ENCODE measurements at places on chromosomes 3 and 15.

- no peak for DNase-seq
Measured at GRCh38 chr3:99269606-99270351, 368.3 kb upstream of the DCBLD2 start.

DNA sequence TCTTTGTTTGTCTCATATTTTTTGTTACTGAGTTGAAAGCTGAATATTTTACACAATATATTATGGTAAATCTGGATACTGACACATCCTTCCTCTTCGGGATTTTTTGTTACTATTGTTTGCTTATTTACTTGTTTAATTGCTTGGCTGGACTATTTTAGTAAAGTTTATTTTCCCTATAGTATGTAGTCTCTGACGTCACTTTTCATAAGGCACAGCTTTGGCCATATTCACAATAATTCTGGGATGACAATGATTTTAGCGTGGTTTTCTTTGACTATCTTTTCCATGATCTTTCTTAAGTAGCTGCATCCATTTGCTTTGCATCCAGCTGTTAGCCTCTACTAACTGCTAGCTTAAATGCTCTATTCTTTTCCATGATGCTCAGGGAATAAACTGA is 552.4 kb downstream of the VGLL3 start:
- DNase-seq: no peak

DNA sequence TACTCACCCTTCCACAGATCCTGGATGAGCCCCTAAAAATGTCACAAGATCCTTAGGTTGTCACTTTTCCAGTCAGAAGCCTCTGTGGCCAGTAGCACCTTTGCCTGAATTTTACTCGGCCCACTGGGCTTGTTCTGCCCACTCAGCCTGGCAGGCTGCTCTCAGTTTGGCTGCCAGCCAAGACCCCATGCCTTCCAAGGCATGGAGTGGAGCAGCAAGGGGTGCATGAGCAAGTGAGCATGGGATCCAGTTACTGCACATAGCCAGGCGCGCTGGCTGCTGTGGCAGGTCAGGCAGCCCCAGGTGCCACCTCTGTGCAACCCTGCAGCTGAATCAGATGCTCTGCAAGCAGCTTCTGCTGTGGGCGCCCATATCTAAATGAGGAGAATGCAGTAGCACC is 79.3 kb downstream of the CGGBP1 start:
- no peak for DNase-seq

- DNase-seq: no peak
Measured at GRCh38 chr3:122430371-122430770, 14.5 kb upstream of the WDR5B start.

- no peak for DNase-seq
Measured at GRCh38 chr15:63044077-63044644, 1.6 kb downstream of the TPM1 start.

DNA sequence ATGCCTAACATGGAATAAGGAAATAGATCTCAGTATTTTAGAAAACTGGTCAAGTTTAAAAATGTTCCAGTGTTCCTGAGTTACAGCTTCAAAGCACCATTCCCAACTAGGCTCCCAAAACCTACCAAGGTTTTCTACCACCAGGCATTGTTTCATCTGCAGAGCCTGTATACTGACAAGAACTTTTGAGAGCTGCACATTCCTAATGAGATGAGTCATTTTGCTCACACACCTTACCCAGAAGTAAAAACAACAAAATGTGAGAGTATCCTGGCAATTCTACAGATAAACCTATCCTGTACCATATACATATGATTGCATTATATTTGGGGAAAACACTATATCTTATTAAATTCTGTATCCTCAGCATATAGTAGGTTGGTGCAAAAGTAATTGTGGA is 90.7 kb downstream of the ATP8B4 start:
- no peak for DNase-seq

DNA sequence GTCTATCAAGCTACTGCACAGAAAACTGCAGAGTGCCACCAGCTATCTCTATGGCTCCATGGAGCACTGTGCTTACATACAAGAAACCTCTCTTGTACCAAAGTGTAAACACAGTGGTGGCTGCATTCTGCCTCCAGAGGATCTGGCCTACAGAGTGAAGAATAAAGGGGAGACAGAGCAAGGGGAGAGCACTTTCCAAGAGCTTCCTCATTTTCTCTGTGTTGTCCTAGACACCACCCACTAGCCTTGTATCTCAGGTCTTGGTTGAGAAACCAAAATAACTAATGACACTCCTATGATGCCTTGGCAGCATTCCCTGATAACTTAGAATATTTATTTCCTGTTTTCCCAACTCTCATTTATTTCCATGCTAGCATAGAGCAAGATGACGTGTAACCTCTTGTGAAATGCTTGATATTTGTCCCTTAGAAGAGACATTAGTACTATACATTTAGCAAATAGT is 56.9 kb upstream of the PHLDB2 start:
- DNase-seq: no peak

DNA sequence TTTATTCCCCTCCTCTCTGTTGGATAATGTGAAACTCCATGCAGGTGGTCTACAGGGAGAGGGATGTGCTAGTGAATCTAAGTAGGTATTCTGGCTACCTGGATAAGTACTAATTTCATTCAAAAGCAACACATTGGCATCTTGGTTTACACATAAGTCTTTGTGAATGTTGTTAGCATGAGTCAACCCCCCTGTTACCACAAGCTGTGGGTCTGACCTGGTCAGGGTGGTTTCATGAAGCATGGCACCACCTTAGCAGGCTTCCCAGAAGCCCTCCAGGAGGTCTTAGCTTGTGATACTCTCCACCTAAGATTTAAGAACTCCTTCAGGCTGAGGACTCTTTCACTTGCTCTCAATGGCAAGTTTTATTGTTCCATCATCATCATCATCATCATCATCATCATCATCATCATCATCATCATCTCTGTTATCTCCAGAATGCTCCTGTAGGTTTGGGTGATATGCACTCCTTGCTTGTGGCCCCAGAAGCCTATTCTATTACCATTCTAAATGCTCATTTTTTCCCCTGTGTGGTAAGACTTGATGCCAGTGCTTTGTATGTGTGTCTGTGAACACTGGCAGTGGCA is 62.8 kb downstream of the EPHB1 start:
- DNase-seq: no peak

DNA sequence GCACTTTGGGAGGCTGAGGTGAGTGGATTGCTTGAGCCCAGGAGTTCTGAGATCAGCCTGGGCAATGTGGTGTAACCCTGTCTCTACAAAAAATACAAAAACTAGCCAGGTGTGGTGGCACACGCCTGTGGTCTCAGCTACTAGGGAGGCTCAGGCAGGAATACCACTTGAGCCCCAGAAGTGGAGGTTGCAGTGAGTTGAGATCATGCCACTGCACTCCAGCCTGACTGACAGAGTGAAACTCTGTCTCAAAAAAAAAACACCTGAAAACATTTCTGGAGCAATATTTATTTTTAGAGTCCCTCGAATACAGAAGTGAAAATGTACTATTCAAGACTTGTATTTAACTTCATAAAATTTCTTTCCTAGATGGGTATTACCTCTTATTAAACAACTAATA is 4.6 kb downstream of the SPCS1 start:
- DNase-seq: peak; percentile 71

DNA sequence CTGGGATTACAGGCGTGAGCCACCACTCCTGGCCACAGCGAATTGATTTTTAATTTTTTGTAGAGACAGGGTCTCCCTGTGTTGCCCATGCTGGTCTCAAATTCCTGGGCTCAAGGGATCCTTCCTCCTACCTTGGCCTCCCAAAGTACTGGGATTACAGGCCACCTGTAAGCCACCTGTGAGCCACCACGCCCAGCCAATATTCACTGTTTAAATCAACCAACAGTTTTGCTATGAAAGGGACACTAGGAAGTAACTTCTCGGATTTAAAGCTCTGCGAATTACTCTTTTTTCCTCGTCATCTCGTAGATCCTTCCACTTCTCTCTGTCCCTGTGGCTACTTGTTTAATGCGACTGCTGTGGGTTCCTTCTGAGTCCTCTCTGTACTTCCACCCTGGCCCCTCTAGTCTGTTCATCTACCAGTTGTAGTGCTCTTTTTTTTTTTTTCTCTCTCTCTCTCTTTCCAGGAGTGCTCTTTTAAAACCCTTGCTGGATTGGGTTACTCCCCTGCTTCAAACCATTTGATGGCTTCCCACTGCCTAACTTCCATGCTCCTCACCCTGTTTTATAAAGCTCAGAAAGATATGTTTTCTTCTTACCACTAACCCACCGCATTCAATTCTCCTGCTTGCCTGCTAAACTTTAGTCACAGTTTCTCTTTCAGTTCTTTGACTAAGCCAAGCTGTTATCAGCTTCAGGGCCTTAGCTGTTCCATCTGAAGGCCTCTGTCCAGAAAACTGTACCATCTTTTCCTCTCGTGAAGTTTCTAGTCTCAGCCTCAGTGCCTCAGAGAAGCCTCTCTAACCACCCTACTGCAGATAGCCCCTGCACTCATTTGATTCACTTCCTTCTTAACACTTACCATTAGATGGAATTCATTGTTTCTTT is 12.4 kb downstream of the RTF1 start:
- peak; percentile 86 for DNase-seq

DNA sequence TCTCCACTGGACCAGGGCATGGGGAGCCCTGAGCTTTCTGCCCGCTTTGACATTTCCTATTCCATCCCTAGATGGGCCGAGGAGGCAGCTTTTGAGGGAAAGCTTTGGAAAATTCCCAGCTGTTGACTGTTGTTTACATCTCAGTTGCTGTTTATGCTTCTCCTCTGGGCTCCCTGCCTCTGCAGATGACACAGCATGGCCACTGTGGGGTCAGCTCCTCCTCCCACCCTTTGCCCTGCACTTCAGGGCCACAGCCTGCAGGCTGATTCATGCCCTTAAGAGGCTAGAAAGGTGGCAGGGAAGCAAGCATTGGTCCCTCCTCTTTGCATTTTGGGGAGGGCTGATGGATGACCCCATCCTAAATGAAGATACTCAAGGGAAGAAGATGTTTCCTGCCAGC is 8.5 kb upstream of the CTXND1 start:
- DNase-seq: no peak

GRCh38 chr15:50182219-50183013 is 420 bp downstream of the SLC27A2 start:
- peak; percentile 27 for DNase-seq

DNA sequence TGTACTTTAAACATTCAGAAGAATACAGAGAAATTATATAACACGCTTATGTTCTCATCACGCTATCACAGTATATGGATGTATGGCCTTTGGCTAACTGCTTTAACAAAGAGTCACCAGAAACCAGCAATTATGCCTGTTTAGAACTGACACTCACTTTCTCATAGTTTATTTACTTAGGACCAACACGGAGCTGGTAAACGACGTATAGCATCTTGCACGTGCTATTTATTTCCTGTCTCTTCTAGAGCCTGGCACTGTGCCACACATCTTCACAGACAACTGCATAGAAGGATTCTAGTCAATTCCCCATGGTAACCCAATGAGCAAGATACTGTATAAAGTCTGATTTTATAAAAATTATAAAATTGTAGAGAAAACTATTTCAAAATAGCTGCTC is 43.6 kb downstream of the TBC1D2B start:
- peak; percentile 63 for DNase-seq

GRCh38 chr3:41960826-41961750 is 815 bp downstream of the ULK4 start:
- DNase-seq: peak; percentile 73

GRCh38 chr3:176824811-176825210 is 372.5 kb downstream of the TBL1XR1 start:
- no peak for DNase-seq

GRCh38 chr15:45919806-45920205 is 285.0 kb downstream of the SQOR start:
- DNase-seq: no peak

DNA sequence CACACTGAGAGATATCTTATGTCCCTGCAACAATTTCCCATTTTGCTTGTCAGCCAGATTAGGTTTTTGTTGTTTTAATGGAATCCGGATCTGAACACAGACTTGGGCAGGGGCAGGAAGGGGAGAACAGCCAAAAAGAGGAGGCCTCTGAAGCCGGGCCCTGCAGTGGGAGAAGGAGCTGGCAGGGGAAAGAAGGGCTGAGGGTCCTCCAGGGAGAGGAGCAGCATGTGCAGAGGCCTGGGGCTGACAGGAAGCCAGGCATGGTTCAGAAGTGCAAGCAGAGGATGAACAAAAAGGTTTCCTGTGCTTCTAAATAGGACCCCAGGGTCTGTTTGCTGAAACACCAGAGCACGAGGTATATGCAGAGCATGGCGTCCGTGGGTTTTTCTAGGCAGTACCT is 49.1 kb upstream of the POMGNT2 start:
- no peak for DNase-seq

GRCh38 chr3:42780892-42781700 is 8.0 kb upstream of the CCDC13 start:
- peak; percentile 82 for DNase-seq

GRCh38 chr15:89358755-89359439 is 24.3 kb upstream of the POLG start:
- peak; percentile 85 for DNase-seq

DNA sequence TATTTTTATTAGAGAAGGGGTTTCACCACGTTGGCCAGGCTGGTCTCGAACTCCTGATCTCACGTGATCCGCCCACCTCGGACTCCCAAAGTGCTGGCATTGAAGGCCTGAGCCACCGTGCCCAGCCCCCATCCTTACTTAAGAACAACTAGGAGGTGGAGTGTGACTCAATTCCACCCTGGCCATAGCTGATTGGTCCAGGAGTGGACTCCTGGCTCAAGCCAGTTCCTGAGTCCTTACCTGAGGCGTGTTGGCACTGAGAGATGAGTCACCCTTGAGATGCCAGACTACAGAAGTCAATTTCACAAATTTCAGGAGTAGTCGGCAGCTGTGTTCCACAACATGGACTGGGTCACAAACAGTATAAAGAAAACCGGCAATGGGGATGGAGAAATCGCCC is 124.2 kb downstream of the SHQ1 start:
- DNase-seq: no peak

DNA sequence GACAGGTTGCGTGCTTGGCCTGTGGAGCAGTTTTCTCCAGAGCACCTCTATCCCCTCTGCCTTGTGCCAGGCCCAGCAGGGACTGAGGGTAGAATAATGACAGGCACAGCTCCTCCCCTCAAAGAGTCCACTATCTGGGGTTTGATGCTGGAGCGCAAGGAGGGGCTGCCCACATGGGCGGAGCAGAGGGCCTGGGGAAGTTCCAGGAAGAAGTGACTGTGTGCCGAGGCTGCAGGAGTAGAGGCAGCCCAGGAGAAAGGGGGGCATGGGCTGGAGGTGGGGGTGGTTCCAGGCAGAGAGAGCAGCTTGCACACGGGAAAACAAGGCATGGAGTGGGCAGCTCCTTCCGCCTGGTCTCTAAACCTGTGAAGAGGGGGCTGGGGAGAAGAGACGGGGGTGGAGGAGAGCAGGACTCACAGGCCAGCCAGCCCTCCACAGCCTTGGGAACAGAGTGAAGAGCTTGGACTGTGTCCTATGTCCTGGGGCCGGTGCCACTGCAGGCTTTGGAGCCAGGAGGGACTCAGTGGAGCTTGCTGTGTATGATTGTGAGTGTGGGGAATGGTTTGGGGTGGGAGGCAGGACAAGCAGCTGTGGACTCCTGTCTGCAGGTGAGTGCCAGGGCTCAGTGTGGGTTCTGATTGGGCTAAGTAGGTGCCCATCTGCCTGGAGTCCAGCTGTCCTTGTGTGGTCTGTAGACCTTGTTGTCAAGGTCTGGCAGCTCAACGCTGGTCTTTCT is 48.1 kb downstream of the APBA2 start:
- no peak for DNase-seq

All from GM12865 (cell line).